ENCODE measurements at places on chromosomes 7 and 10.

GRCh38 chr10:127090138-127090537 lies 106.3 kb downstream of the INSYN2A start:
- no peak for DNase-seq

GRCh38 chr7:20749906-20750305 lies 36.8 kb downstream of the SP8 start:
- DNase-seq: no peak

DNA sequence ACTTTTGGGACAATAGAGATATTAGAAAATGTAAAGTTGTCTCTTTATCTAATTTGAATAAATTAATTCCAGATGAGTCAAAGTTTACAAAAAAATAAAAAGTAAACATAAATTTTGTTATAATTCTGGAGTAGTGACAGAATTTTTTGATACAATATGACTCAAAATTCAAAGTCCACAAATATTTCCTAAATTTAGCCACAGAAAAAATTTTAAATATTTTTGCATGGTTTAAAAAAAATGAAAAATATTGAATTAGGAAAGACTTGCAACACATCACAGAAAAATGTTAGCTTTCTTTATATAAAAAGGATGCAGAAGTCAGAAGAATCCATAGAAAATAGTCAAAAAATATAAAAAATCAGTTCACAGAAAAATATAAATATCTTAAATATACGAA lies 117.7 kb downstream of the ARHGAP21 start:
- no peak for DNase-seq

GRCh38 chr7:37741776-37742175 lies 58.2 kb downstream of the GPR141 start:
- no peak for DNase-seq

GRCh38 chr7:7157177-7157886 lies 25.0 kb upstream of the C1GALT1 start:
- DNase-seq: no peak

DNA sequence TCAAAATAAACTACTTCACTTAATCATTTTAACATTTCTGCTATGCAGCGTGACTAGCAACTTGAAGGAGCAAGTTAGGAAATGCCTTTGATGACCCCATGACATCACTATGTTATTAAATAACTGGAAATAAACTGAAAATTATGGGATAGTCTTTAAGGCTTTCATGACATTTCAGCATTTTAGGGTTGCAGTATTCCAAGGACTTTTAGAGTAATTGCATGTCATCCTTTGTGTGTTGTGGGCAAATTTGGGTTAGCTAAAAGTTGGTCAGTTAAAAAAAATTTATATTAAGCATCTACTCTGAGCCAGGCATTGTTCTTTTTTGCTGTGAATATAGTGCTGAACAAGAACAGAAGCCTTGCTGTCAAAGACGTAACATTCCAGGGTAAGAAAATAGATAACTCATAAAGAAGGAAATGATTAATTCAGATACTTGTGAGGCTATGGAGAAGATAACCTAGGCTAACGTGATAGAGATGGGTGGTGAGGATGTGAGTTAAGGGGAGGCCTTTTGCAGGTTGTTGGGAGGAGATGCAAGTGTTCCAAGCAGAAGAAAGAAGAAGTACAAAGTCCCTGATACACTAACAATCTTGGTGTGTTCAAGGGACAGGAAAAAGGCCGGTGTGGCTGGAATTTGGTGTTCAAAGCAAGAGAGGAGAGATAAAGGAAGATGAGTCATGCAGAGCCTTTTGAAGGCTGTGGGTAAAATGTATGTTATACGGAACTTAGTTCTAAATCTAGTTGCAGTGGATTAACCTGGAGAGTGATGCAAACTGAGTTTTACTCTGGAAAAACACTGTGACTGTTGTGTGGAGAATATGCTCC lies 610.2 kb downstream of the AUTS2 start:
- DNase-seq: no peak

DNA sequence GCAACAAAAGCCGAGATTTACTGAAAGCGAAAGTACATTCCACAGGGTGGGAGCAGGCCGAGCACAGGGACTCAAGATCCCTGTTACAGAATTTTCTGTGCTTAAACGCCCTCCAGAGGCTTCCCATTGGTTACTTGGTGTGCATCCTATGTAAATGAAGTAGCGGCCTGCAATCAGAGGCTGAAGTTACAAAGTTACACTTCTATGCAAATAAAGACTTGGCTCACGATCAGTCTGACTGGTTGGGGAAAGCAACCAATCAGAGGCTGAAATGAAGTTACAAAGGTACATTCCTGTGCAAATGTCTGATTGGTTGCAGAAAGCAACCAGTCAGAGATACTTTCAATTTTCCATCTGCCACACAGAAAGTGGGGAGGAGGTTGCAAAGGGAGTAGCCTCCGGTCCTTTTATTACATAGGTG lies 4.1 kb downstream of the ACBD7 start:
- peak; percentile 84 for DNase-seq

DNA sequence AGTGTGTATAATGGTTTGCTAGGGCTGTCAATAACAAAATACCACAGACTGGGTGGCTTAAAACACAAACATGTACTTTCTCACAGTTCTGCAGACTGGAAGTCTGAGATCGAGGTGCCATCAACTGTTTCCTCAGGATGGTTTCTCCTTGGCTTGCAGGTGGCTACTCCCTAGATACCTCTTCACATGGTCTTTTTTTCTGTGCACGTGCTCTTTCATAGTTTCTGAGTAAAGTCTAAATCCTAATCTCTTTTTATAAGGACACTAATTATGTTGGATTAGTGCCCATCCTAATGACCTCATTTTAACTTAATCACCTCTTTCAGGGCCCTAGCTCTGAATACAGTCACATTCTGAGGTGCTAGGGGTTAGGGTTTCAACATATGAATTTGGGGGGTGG lies 65.9 kb downstream of the AMPH start:
- DNase-seq: no peak

DNA sequence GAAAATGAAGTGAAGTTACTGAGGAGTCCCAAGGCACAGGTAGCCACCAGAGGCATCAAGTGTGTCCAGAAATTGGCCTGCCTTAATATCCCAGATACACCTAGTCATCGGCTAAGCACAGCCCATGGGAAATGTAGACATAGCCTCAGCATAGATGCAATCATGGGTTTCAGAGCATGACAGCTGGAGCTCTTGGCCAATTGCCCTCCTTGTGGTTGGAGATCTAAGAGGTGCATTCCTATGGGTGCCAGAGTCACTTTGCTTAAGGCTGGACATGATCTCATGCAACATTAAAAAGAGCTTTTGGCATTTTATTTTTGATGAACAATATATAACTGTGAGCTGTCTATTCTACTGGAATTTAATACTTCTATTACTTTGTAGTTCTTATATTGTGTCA lies 758.0 kb upstream of the LRRTM3 start:
- no peak for DNase-seq

GRCh38 chr10:61125560-61126170 lies 181.7 kb upstream of the RHOBTB1 start:
- no peak for DNase-seq

DNA sequence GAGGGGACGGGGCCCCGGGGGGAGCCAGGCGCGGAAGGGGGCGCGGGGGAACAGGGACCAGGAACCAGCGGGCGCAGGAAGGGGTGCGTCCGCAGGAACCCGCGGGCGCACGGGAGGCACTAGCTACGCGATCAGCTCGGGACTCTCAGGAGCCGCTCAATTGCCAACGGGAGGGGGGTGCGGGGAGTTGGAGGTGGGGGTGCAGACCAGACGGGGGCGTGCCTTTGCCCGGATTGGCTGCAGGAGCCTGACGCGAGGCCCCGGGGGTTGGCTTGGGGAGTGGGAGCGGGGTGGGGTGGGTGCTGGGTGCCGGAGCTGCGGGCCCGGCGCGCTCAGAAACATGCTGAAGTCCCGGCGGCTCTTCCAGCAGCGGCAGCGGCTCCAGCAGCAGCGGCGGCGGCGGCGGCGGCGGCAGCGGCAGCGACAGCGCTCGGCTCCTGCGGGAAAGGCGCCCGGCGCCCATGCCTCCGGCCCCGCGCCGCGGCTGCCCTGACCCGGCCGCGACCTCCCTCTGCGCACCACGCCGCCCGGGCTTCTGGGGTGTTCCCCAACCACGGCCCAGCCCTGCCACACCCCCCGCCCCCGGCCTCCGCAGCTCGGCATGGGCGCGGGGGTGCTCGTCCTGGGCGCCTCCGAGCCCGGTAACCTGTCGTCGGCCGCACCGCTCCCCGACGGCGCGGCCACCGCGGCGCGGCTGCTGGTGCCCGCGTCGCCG lies at the start of gene ADRB1:
Gene ADRB1, plus strand, starts transcription at position 335 of the 715 bp plus-strand sequence. Its CDS starts 267 bp downstream, at position 602.
- no peak for DNase-seq

- no peak for DNase-seq
Measured at GRCh38 chr7:93544691-93545090, 29.8 kb downstream of the CALCR start.

DNA sequence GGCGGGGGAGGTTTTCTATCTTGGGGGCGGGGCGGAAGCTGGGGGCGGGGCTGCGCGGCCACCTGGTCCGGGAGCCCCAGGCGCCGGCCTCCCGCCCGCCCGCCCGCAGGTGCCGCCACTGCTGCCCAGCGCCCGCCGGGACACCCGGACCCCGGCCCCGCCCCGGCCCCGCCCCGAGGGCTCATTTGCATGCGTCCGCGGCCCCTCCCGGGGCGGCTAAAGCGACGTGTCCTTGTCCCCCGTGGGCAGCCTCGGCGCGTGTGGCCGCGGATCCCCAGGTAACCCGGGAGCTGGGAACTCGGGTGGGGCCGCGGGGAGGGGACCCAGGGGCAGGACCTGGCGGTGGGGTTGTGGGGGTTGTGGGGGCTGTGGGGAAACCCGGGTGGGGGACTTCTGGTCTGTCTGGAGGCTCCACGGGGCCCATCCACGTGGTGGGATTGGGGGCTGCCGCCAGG lies at the start of gene BHLHA15:
Gene BHLHA15, plus strand, starts transcription at position 219 of the 455 bp plus-strand sequence. CDS start 871 bp downstream, outside the sequence.
- no peak for DNase-seq

DNA sequence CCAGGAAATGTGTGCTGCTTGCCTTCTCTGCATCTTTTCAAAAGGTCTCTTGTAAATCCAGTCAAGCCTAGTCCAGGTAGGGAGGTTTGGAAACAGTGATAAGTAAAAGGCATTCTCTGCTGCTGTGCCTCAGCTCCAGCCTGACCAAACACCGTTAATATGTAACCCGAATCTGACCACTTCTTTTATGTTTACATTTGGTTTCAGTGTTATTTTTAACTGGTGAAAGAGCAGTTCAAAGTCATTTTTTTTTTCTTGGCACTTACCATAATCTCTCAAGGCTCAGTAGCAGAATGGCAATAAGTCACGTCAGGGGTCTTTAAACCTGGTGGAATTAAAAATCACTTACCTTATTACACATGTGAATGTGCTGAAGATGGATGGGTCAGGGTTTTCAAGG lies 216.8 kb downstream of the PTEN start:
- DNase-seq: no peak

DNA sequence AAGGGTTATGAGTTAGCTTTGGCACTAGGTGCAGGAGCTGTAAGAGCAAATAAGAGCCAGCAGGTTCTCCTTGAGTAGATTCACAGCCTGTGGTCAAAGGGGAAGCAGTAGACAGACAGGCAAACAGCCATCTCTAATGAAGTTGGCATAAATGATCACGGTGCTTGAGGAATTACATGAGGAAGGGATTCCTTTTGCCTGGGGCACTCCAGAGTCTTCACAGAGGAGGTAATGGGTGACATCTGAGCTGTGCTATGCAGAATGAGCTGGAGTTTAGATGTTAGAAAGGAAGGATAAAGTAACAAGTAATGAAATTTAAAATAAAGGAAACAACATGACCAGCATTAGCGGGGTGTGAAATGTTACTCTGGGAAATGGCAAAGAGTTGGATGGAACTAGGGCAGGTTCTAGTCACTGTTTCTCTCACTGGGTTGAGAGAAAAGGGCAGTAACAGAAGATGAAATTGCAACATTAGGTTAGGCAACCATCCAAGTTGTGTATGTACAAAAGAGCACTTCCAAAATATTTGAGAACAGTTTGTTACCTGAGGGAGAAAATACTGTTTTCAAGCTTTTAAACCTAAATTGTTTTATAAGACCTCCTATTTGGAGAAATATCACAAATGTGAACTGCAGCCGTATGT lies 613.8 kb downstream of the PHTF2 start:
- DNase-seq: no peak

GRCh38 chr7:43697690-43698089 lies 31.6 kb downstream of the COA1 start:
- DNase-seq: no peak
